Neuronal stem cell (in vitro differentiated cells): ENCODE measurements at places on chromosomes 1 and 21.

DNA sequence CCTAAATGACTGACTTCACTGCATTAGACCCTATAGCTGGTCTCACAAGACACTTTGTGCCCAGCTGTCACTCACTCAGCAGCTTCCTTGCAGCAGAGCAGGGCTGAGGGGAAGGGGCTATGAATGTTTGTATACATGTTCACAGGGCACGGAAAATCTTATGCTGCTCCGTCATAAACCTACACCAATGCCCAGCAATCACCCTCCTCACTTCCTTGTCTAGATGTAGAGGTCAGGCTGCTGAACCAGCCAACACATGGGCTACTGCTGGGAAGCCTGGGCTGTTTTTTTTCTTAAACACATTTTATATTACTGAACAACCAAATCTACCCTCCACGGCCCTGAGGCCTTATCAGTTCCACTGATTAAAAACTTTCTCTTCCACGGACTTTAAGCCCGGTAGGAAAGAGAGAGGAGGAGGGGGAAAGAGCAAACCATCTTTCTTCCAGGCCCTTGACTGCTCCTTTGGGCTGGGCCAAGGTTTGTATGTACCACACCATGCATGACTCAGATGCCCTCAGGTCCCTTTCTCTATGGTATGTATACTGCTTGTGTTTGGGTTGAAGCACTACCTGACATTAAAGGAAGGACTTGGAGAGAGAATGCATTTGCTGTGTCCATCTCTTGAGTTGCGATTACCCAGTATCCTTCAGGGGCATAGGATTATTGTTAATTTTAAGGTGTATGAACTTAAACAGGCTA, 12.7 kb downstream of the MTFR1L start:
- DNase-seq = no peak

GRCh38 chr21:43632373-43632905, 26.8 kb downstream of the HSF2BP start:
- DNase-seq = no peak

DNA sequence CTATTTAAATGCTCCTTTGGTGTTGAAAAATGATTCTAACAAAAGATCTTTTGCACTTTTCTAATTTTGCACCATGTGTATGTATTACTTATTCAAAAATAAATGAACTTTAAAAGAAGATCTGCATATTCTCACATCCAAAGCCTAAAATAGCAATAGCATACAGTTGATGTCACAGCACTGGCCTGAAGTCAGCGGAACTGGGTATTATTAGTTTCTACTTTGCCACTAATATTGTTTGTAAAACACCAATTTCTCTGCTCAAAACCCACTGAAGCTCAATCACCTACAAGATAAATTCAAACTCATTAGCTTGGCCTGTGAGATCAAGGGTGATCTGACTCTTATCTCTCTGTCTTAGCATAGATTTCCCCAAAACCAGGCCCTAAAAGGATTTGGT, 34.5 kb upstream of the BCAR3 start:
- no peak for DNase-seq

- DNase-seq = no peak
Observed at GRCh38 chr21:15839026-15839425, 109.2 kb downstream of the USP25 start.

- DNase-seq = no peak
Observed at GRCh38 chr1:38741341-38741740, 118.2 kb downstream of the RRAGC start.

GRCh38 chr1:173934440-173934839, 17.3 kb upstream of the SERPINC1 start:
- DNase-seq = no peak

DNA sequence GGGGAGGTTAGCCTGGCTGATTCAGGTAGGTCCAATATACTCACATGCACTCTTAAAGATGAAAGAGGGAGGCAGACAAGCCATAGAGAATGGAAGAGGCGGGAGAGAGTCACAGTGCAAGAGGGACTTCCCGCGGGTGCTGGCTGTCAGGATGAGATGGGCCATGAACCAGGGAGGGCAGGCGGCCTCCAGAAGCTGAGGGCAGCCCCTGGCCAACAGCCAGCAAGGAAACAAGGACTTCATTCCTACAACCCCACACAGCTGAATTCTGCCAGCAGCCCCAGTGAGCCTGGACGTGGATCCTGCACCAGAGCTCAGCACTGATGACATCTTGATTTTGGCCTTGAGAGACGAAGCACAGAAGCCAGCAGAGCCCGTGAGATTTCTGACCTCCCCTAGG, 15.1 kb upstream of the B3GALT5 start:
- DNase-seq = no peak

- no peak for DNase-seq
Observed at GRCh38 chr1:193181536-193181935, 4.9 kb downstream of the B3GALT2 start.

- DNase-seq = no peak
Observed at GRCh38 chr21:42646076-42646825, 7.2 kb upstream of the PDE9A start.

DNA sequence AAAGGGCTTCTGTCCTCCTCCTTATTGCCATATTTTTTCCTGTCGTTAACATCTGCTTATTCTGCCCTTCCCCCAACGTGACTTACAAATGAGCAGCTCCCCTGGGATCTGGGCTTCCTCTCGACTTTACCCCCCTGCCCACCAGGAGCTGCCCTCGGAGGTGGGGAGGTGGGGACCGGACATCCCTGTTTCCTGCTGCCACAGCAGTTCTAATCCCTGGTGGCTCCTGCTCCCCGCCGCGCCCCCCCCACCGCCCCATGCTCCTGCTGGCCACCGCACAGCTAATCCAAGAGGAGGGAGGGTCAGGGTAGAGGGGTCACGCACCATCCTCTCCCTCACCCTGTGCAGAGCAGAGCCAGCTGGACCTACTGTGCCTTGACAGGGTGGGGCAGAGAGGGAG, 4.4 kb upstream of the SLC27A3 start:
- DNase-seq = no peak

- DNase-seq = no peak
Observed at GRCh38 chr1:206581571-206581981, 30.7 kb downstream of the EIF2D start.

GRCh38 chr1:23646091-23646490, 45.5 kb upstream of the RPL11 start:
- DNase-seq = no peak

- no peak for DNase-seq
Observed at GRCh38 chr1:204731509-204731908, 46.0 kb upstream of the LRRN2 start.

DNA sequence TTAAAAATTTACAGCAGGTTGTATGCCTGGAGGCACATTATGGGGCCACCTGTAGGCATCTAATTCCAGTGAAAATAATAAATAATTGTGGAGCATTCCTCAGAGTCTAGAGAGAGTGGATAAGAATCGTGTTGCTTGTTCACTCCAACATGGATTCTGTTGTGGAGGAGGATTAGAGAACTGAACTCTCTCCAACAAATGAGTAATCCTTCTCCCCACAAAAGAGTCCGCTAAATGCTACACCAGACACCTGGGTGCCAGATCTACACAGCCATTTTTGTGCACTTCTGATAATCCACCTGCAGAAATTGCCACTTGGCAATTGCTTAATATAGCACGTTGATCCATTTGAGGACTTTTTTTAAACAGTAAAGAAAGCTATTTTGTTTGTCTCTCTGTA, 113.7 kb upstream of the DPYD start:
- no peak for DNase-seq

DNA sequence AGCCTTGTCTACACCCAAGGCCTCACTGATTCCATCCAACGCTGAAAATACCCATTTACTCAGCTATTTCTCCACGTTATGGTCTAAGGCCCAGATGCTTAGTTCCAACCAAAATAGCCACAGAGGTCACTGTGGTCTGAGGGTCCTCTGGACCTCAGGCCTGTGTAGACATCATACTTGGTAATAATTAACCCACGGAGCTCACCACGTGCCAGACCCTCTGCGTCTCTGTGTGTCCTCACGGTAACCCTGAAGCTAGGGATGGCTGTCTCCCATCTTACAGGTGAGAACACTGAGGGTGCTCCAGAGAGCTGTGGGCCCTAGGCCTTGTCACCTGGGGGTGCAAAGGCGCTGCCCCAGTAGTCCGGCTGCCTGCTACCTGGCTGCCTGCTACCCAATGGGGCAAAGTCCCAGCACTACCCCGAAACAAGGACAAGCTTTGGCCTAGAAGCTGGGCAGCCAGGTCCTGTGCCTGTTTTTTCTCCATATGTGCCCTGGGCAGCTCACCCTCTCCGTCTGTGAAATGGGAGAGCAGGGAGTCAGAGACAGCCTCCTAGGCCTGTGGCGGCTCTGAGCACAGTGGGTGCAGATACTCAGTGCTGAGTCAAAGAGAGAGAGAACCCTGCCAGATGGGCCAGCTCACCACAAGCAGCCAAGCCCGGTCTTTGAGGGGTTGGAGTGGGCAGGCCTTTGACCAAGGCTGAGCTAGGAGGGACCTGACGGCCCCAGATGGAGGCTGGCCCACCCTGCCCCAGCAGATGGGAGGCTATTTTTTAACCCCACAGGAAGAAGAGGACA, 17.0 kb upstream of the RUNX3 start:
- DNase-seq = no peak

DNA sequence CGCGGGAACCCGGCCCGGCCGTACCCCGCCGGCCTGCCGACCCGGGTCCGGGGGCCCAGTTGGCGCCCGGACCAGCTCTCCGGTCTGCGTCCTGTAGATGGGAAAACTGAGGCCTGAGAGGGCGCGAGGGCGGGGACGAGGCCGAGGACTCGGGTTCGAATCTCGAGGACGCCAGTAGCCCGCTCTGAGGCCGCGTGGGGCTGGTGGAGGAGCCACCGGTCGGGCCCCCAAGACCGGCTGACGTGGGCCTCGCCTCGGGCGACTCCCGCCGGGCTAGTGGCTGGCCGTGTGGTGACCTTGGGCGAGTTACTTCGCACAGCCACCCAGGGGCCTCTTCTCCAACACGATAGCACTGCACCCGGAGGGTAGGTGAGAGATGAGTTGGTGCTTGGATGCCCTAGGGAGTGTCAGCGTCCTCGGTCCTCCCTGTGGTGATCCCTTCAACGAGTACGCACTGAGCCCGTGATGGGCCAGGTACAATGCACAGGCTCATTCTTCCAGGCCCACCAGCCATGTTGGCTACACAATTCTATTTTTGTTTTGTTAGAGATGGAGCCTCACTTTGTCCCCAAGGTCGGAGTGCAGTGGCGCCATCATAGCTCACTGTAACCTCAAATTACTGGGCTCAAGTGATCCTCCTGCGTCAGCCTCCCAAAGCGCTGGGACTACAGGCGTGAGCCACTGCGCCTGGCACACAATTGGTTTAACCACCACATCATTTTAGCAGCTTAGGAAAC, 404 bp upstream of the SCMH1 start:
- peak; percentile 20 for DNase-seq

DNA sequence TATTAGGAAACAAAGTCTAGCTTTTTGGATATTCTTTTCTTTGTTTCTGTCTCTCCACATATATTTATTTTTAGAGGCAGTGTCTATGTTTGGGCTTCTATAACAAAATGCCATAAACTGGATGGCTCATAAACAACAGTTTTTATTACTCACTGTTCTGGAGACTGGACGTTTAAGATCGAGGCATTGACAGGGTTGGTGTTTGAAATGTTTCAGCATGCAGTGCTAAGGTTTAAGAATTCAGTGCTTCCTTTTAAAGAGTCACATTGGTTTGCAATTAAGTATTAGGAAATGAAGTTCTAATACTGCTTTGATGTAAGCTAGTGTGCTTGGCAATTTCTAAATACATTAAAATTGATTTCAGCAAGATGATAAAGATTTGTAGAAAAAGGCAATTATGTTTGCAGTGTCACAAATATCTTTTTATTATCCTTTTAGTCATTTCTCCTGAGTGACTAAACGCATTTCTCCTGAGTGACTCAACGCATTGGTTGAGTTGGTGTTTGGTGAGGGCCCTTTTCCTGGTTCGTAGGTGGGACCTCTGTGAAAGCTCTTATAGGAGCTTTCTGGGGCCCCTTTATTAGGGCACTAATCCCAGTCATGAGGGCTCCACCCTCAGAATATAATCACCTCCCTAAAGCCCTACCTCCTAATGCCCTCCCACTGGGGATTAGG, 317.0 kb downstream of the USP25 start:
- DNase-seq = no peak

DNA sequence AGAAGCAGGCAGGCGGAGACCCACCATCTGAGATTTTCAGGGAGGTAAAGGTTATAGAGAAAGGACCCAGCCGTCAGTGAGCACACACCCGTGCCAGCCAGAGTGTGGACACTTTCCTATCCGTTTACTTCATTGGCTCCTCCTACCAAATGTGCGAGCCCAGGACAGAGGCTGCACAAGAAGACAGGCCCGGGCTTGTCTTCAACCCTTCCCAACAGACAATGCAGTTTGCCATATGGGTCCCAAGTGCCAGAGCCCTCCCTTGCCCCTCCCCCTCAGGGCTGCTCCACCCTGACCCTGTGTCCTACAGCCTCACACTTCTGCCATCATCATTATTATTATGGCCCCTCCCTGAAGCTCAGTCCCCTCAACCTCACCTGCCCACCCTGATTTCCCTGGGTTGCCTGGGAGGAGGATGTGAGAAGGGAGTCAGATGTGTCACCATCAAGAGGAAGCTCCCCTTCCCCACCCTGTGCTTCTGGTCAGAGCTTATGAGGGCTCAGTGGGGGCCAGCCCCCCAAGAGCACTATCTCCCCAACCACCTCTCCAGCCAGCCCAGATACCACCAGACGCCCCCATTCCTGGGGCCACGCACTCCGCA, 9.4 kb downstream of the LAPTM5 start:
- no peak for DNase-seq

GRCh38 chr1:19514391-19514831, 29.1 kb upstream of the CAPZB start:
- no peak for DNase-seq

DNA sequence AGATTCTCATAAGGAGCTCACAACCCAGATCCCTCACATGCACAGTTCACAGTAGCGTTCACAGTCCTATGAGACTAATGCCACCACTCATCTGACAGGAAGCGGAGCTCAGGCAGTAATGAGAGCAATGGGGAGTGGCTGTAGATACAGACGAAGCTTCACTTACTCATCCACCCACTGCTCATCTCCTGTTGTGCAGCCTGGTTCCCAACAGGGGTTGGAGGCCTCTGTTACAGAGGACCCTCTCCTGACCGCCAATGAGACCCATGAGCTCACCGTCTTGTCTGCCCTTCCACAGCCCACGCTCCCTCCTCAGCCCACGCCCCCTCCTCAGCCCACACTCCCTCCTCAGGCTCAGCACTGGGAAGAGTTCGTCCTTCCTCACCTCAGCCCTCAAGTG, 39.6 kb downstream of the RSPH1 start:
- no peak for DNase-seq

DNA sequence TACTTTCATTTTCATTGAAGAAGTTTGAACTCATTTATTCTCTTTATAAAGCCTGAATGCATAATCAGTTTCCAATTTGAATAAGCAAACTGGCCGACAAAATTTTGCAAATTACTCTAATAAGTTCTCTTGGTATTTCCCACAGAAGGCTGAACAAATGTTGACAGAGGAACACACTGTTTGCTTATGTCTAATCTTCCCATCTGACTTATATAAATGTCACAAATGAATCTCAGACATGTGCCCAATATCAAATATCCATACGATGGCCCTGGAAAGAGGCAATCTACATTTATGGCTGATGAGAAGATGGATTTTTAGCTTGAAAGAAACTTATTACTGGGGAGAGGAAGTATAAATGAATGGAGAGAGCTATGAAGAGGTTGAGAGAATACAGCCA, 380.6 kb upstream of the ZRANB2 start:
- DNase-seq = no peak

GRCh38 chr1:59156051-59156450, 140.8 kb upstream of the FGGY start:
- DNase-seq = no peak

GRCh38 chr1:156090840-156091188, 8.5 kb upstream of the MEX3A start:
- DNase-seq = peak; percentile 83
